ENCODE measurements at places on chromosomes 1 and 21. TPM values are rescaled to one million over a fixed set of nuclear protein-coding genes. Genes with fewer than 3 reads are reported as not detected.
A peak's percentile ranks its signal among the peaks of the same experiment; 100 is the strongest.

The ATP6V1G3 gene
- total RNA-seq = not detected

The FCGR1A gene
- total RNA-seq = 1.1 TPM

GRCh38 chr1:201357211-201357610 is 20.3 kb downstream of the TNNT2 start:
- DNase-seq = peak; percentile 76

GRCh38 chr1:111052246-111052645 is 87.6 kb downstream of the DRAM2 start:
- DNase-seq = no peak

- DNase-seq = peak; percentile 79
These were observed 3.6 kb downstream of the PERM1 start for GRCh38 chr1:978069-978834.

GRCh38 chr1:45443580-45444446 is 47.1 kb downstream of the TESK2 start:
- DNase-seq = no peak

DNA sequence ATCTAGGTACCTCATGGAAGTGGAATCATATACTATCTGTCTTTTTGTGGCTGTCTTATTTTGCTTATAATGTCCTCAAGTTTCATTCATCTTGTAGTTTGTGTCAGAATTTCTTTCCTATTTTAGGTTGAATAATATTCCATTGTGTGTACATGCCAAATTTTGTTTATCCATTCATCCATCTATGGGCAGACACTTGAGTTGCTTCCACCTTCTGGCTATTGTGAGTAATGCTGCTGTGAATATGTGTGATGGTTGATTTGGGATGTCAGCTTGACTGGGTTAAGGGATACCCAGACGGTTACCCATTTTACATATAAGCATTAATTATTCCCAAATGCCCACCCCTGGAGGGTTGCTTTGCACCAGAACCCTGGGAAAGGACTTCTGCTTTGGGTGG is 477.5 kb downstream of the PTPRU start:
- no peak for DNase-seq

DNA sequence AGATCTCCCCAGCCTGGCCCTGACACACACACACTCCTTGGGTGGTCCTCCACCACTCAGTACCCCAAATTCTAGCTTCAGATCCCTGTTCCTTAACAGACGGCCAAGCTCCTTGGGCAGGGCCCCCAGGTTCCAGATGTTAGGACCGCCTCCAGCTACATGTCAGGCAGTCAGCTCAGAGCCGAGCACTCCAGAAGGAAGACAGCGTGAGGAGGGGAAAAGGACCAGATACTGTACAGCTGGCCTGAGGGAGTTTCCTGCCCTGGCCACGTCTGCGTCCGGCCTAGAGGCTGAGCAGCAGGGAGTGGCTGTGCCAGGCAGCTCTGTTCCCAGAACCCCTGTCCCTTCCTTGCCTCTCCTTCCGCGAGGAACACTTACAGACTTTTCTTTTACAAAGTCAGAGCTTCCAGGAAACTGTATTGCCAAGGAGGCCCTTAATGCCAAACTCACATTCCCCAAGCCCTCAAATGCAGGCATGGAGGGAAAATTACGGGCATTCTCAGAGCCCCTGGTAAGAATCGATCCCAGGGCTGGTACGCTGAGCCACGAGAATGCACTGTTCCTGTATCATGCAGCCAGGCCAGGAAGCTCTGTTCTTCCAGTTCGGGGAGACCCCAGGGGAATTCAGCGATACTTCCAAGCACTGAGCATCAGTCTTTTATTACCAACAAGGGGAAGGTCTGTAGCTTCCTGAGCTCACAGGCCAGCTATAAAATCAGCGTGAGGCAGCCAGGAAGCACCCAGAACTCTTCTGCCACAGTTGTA is 45.2 kb upstream of the CNTN2 start:
- no peak for DNase-seq
